ENCODE measurements at places on chromosomes 5 and 9.

DNA sequence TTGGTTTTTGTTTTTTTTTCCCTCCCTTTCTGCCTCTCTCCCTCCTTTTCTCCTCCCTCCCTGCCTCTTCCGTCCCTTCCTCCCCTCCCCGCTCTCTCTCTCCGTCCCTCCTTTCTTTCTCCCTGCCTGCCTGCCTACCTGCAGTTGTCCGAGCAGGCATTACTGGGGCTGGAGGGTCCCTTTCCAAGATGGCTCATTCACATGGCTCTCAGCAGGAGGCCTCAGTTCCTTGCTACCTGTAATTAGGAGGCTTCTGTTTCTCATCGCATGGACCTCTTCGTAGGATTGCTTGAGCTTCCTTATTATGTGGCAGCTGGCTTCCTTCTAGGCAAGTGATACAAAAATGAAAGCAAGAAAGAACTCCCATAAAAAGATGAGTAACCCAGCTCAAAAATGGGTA, 8.0 kb downstream of the RGS3 start:
- no peak for DNase-seq

DNA sequence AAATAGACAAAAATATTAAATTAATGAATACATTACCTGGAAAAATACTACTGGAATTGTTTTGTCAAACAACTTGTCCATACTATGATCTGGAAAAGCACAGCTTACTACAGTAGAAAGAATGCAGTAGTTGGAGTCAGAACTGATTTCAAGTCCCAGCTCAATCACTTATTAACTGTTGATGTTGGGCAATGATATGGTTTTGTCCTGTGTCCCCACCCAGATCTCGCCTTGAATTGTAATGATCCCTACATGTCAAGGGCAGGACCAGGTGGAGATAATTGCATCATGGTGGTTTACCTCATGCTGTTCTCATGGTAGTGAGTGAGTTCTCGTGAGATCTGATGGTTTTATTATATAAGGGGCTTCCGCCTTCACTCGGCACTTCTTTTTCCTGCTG, 247.5 kb downstream of the CD180 start:
- DNase-seq: no peak

DNA sequence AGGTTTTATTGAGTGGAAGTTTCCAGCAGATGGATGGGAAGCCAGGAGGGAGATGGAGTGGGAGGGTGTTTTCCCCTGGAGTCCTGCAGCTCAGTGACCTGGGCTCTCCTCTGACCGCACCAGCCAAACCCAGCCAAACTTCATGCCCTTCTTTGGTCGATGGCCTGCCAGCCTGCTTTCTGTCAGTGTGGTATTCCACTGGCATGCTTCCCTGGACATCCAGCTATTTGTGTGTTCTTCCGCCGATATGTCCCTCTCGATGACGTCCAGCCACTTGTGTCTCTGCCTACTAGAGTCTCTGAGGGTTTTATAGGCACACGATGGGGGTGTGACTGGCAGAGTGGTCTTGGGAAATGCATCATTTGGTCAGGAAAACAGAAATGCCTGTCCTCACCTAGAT, 33.8 kb downstream of the GPBP1 start:
- DNase-seq: no peak

GRCh38 chr5:168658394-168658793, 79.2 kb upstream of the PANK3 start:
- DNase-seq: no peak

GRCh38 chr5:32027093-32027716, 146.9 kb downstream of the GOLPH3 start:
- no peak for DNase-seq

DNA sequence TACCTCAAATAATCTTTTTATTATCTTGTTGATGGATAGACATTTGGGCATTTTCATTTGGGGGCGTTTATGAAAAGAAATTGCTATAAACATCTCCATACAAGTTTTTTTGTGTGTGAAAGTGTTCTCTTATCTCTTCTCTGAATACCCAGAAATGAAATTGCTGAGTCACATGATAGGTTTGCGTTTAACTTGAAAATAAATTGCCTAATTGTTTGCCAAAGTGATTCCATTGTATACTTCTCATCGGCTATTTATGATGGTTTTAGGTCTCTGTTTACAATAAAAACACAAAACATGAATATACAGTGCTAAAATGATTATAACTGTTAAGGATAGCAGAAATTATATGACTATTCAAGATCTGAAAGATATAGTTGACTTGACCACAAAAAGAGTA, 361.7 kb downstream of the TAF11L14 start:
- no peak for DNase-seq

DNA sequence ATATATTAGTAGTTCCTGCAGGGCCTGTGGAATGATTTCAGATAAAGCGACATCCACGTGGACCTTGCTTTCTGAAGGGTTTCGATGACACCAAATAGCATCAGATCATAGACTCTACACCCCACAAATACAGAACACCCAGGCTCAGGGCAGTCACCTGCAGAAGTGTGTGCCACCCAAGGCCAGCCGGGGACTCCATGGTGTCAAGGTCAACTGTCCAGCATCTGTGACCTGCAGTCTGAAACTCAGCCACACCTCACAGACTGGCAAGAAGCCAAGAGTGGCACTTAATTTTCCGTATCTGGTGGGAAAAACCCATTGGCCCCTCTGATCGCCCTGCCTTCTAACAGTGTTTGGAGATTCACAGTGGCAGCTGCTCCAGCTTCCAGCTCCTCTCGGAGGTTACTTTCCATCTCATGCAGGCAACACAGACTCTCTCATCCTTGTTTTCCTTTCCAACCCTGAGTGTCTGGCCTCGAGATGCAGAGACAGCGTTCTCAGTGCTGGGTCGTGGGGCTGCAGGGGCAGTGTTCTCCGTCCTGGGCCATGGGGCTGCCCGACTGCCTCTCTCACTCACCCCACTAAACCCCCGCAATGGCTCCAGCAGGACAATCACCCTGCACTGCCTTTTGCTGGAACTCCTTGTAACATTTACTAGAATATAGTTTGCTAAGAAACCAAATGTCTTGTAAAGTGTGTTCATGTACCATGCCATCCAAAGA, 221.9 kb downstream of the IRX2 start:
- DNase-seq: no peak

DNA sequence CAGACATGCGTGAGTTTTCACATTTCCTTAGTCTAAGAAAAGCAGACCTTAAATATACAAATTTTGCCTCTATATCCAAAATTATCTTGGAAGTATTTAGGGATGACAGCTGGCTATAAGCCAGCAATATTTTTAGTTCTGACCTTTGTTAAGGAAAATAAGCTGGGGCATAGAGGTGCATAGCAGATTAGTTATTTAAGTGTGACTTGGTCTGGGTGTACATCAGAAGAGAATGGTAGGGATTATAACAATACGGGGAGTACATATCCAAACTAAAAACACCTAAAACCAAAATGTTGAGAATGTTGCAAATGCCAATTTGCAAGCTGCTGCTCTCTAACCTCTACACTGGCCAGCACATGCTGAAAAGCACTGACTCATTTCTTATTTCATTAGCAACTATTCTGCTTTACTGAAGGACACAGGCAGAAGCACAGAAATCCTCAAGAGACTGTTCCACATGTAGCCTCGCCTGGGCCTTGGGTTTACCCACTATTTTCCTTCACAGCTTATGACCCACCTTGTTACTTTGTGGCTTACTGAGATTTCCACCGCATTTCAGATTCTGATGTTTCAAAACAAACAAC, 22.3 kb downstream of the LEAP2 start:
- no peak for DNase-seq

GRCh38 chr5:87125766-87126165, 141.9 kb upstream of the RASA1 start:
- DNase-seq: no peak

GRCh38 chr9:137505421-137506140, 44.6 kb downstream of the PNPLA7 start:
- DNase-seq: no peak

- no peak for DNase-seq
Observed at GRCh38 chr5:32713770-32714381, 2.8 kb downstream of the NPR3 start.

- no peak for DNase-seq
Observed at GRCh38 chr9:135485832-135486231, 6.2 kb downstream of the PPP1R26 start.

- DNase-seq: no peak
Observed at GRCh38 chr5:96973532-96974401, 37.9 kb downstream of the LNPEP start.

DNA sequence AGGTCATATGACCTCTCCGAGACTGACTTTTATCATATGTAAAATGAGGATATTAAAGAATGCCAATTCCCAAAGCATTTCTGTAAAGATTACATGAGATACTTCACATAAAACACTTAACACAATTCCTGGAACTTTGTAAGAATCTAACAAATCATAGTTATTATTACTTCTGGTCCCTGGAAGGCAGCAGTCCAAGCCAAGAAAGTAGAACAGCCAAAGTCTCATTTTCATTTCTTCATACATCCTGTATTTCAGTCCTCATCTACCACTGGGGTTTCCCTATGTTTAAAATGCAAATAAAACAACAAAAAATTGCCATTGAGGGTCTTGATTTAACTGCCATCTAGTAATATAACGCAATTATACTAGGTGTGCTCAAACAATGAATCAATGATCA, 179.5 kb downstream of the MARCHF11 start:
- DNase-seq: no peak

DNA sequence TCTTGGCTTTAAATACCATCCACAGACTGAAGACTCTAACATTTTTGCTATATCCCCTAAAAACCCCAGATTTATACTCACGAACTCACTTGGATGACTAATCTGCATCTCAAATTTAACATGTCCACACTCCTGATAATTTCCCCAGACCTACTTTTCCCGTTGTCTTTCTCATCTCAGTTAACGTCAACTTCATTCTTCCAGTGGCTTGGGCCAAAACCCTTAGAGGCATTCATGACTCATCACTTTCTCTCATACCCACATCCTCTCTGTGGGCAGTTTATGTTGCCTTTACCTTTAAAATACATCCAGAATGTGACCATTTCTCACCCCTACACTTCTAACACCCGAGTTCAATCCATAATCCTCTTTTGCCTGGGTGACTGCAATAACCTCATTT, 96.7 kb downstream of the EDIL3 start:
- DNase-seq: no peak

- DNase-seq: no peak
Observed at GRCh38 chr5:116674881-116675625, 100.4 kb upstream of the SEMA6A start.

- DNase-seq: peak; percentile 8
Observed at GRCh38 chr9:7089406-7090193, 331.8 kb downstream of the KDM4C start.

GRCh38 chr5:143229896-143230675, 173.4 kb downstream of the NR3C1 start:
- no peak for DNase-seq

DNA sequence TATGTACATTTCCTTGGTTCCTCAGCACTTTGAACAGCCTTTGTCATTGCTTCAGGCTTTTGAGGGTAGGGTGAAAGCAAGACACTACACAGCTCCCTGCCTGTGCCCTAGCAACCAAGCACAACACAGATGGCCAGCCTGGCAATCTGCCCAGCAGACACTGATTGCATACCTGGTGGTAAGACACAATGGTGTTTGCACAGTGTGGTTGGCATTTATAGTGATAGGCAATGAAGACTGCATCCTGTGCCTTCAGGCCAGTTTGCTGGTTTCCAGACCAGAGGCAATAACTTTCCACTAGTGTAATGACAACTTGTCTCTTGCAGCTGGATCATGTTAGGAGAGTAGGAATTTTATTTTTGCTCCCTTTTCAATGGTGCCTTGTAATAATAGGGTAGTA, 144.5 kb upstream of the TNC start:
- no peak for DNase-seq

GRCh38 chr9:85430659-85431338, 311.0 kb downstream of the AGTPBP1 start:
- DNase-seq: no peak

DNA sequence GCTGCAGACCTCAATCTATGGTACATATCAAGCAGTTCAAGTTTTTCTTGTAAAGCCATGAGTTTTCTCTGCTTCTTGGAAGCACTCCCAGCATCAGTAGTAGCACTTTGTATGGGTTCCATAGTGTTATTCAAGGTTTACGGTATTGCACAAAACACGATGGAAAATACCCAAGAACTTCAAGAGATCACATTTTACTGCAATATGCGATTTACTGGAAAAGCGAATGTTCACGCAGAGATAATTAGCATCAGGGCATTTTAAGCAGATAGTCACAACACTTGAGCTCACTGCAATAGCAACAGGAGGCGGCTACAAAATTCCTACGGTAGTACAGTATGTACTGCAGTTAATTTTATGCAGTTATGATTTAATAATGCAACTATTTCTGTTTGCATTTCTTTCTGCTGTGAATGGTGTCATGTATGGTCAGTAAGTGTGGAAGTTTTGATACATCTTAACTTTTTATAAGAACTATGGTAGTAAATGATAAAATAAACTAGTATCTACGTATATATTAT, 200.8 kb downstream of the SMARCA2 start:
- DNase-seq: no peak

DNA sequence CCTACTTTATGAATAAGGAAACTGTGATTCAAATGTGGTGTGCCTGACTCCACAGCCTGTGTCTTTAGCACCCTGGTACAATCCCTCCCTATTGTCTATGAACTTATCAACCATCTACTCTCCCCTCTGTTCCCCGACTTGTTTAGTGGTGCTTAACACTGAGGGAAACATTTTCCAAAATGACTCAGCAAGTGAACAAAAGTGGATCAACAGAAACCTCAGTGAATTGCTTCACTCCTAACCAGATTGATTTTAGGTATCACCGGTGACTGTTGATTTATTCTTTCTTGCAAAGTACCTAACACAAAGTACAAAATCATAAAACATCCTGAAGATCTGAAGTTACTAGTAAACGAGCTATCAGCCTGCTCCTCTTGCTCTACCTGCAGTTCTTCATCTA, 42.1 kb upstream of the RAPGEF6 start:
- no peak for DNase-seq

DNA sequence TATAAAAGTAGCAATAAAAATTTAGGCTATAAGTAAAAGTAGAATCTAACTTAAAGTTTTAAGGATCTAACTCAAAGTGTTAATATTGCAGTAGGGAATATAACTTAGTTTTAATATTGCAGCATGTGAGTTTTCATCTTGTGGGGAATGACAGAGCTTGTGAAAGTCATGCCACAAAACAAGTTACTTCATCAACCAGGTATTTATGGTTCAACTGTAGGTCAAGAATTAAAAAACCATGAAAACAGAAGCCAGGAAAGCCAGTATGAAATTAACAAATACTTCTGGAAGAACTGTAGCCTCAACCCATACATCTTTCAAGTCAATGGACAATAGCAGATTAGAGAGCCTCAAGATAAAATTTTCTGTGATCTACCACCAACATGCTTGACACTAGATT, 19.0 kb downstream of the HMGCS1 start:
- no peak for DNase-seq

- DNase-seq: no peak
Observed at GRCh38 chr9:105114318-105114717, 130.1 kb upstream of the SLC44A1 start.

- peak; percentile 35 for DNase-seq
Observed at GRCh38 chr5:10863763-10864383, 102.8 kb upstream of the DAP start.

DNA sequence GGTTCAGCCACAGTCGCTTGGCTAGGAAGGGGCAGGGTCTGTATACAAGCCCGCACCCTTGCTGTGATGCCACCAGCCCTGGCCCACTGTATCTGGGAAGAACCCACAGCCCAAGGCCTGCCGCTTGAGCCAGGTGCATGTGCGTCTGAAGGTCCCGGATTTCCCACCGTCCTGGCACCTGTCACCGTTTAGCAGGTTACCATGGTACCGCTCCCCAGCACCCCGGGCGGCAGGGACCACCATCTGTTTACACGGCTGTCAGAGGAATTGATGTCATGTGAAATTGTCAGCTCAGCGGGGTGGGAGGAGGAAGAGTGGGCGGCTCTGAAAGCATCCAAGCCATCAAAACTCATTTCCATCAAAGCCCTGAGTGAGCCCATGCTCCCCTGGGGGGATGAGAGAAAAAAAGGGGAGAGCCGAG, 92.7 kb downstream of the HRH2 start:
- DNase-seq: no peak
